Smooth muscle cell of the brain vasculature (primary cell): ENCODE measurements at places on chromosomes 16 and 17.

GRCh38 chr17:77214743-77215142 lies 74.0 kb downstream of the SEC14L1 start:
- no peak for DNase-seq

- no peak for DNase-seq
Observed at GRCh38 chr16:4358236-4358635, 7.1 kb upstream of the PAM16 start.

DNA sequence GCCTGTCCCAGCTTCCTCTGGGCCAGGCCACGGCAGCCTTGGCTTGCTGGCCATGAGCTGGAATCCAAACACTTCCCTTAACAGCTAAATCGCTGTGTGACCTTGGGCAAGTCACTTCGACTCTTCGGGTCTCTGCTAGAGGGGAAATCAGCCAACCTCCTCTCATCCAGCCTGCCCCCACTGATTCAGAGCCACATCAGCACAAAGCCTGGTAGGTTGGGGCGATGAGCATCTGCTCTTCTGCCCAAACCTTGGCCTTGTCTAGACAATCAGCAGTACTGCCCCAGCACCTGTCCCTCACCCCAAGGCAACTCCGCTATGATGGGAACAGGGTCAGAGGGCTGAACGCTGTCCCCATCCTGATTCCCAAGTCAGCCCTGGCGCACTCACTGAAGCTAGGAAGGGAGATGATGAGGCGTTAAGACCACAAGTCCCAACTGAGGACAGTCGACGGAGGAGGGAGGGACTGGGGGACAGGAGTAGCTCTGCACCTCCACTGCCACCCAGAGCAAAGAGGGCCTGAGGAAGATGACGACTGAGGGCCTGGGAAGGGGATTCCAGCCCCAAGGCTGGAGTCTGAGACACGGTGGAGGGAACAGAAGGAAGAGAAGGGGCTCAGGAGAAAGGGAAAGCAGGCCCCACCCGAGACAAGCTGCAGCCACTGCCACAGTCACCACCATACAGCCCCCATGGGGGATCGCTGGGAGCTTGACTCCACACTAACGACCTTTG lies 1.3 kb downstream of the CLUH start:
- DNase-seq: no peak

DNA sequence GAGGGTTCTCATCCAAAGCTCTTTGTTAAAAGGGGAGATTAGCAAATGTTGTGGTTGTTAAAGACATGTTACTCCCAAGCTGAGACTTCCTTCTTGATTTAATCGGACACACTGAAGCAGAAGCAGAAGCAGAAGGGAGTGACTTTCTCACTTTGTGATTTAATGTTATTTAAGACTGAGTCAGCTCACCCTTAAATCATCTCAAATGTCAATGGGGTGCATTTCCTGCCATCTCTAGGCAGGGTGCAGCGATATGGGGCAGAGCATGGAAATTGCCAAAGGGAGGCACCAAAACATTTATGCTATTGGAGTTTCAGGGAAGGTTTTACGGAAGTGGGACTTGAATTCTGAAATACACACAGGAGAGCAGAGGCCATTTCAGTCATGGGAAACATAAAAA lies 283.6 kb downstream of the ABCC12 start:
- no peak for DNase-seq

- DNase-seq: no peak
Observed at GRCh38 chr16:51509336-51509735, 358.3 kb upstream of the SALL1 start.

GRCh38 chr16:67304020-67304419 lies 22.5 kb downstream of the KCTD19 start:
- DNase-seq: no peak

GRCh38 chr17:64092113-64092512 lies 37.8 kb downstream of the ERN1 start:
- DNase-seq: no peak

- DNase-seq: peak; percentile 79
Observed at GRCh38 chr16:27235055-27235937, 32.0 kb downstream of the KDM8 start.

- no peak for DNase-seq
Observed at GRCh38 chr17:82315703-82316358, 1.6 kb downstream of the CD7 start.

- DNase-seq: no peak
Observed at GRCh38 chr17:31695456-31696090, 163.5 kb downstream of the COPRS start.

DNA sequence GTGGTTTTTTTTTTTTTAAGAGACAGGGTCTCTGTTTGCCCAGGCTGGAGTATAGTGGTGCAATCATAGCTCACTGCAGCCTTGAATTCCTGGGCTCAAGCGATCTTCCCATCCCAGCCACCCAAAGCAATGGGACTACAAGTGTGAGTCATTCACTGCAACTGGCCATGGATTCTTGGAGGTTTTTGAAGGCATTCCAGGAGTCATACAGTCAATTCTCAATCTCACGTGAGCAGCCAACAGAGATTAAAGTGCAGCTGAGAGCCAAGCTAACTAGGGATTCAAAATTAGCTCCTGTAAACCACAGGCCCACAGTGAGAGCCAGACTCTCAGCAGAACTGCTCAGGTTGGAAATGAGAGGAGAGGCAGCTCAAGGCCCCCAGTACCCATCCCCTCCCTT lies 30.2 kb downstream of the XPO6 start:
- DNase-seq: peak; percentile 51

- no peak for DNase-seq
Observed at GRCh38 chr17:18981642-18982424, 22.7 kb downstream of the FAM83G start.

GRCh38 chr16:72286936-72287620 lies 115.1 kb upstream of the PMFBP1 start:
- no peak for DNase-seq

- DNase-seq: peak; percentile 92
Observed at GRCh38 chr17:70110443-70110880, 35.4 kb downstream of the KCNJ16 start.

- DNase-seq: no peak
Observed at GRCh38 chr16:77794586-77794985, 6.2 kb downstream of the VAT1L start.

- no peak for DNase-seq
Observed at GRCh38 chr17:41118721-41119120, 548 bp upstream of the KRTAP4-11 start.

DNA sequence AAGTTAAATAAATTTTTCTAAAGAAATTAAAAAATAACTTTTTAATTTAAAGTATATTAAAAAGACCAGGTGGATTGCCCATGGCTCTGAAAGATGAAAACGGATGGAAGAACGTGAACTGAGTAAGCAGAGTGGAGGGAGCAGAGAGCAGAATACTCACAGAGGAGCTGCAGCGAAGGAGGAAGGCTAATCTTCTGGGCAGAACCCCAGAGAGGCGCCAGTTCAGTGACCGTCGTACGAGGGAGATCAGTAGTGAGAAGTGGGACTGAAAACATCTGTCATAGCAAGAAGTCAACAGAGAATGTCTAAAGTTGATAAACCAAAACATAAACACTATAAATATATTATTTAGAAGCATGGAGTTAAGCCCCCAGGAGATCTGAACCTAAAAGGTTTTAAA lies 34.9 kb downstream of the UBE2G1 start:
- no peak for DNase-seq

GRCh38 chr17:78665952-78666920 lies 89.0 kb upstream of the DNAH17 start:
- no peak for DNase-seq

GRCh38 chr17:39239640-39240314 lies 14.0 kb upstream of the STAC2 start:
- DNase-seq: no peak

DNA sequence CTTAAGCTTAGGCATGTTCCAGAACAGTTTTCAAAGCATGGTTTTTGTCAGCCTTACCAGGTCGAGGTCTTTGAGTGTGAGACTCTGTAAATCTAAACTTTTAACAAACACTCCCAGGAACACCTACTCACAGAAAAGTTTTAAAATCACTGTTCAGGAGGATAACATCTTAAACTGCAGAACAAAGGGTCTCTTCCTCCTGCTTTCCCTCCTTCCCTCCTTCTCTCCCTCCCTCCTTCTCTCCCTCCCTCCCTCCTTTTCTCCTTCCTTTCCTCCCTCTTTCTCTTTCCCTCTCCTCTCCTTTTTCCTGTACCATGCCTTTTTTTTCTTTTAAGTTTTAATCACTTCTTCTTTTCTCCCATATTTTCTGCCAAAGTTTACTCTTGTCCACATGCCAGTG lies 153.5 kb upstream of the MAF start:
- no peak for DNase-seq

GRCh38 chr16:89122322-89122851 lies 28.7 kb downstream of the ACSF3 start:
- DNase-seq: no peak

- no peak for DNase-seq
Observed at GRCh38 chr17:10091046-10091445, 107.4 kb downstream of the GAS7 start.

- DNase-seq: no peak
Observed at GRCh38 chr16:11734025-11734652, 8.5 kb downstream of the TXNDC11 start.

DNA sequence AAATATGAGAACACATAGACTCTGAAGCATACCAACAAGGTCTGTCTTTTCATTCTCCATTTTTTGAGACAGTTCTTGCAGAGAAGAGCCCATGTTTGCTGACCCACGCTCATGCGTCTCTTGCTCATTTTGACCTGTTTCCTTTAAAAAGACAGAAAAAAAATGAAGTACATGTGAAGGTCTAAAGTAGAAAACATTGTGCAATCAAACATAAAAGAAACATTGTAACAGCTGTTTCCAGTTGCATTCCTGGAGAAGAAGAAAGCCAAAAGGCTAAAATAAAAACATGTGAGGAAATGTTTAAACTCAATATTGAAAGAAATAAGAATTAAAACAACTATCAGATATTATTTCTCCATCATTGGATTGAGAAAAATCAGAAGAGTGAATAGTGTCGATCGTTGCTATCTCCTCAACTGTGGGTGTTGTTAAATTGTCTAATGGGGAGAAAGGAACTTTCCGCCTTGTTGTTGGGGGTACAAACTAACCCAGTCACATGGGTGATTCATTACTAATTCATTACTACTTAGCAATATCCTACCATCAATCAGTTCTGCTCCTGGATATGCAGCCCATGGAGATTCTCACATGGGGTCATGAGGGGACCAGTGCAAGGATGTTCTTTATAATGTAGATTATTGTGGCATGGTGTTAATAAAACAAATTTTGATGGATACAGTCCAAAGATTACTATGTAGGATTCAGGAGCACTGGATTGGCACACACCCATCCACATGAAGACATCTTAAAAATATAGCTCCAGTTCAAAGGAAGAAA lies 9.5 kb downstream of the ABCA9 start:
- DNase-seq: peak; percentile 33

DNA sequence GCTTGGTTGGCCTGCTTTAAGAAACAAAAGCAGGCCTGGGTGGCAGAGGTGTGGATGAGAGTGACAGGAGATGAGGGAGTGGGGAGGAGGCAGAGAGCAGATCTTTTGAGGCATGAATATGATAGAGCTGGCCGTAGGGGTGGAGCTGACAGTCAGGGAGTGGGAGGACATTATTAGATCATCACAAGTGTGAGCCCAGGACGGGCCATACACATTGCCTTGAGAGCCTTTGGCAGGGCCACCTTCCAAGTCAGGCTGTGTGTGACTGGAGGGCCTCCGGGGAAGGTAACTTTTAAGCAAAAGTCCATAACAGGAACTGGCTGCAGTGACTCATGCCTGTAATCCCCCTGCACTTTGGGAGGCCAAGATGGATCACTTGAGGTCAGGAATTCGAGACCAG lies 26.3 kb downstream of the GINS3 start:
- DNase-seq: no peak

GRCh38 chr16:8943966-8944759 lies 19.5 kb downstream of the USP7 start:
- DNase-seq: no peak

DNA sequence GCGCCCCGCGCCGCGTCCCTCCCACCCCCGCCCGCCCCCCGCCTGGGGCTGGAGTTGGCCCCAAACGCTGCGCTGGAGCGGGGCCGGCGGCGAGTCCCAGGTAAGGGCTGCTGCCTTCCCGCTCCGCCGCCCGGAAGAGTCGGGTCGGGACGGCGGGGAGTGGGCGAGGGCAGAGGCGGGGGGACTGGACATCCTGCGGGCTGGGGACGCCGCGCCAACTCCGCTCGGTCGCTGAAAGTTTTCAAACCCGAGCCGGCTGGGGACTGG lies 469 bp downstream of the GPRC5C start:
- no peak for DNase-seq
